Dermis blood vessel endothelial cell (primary cell): ENCODE measurements at places on chromosomes 6 and 20.
A peak's percentile ranks its signal among the peaks of the same experiment; 100 is the strongest.

DNA sequence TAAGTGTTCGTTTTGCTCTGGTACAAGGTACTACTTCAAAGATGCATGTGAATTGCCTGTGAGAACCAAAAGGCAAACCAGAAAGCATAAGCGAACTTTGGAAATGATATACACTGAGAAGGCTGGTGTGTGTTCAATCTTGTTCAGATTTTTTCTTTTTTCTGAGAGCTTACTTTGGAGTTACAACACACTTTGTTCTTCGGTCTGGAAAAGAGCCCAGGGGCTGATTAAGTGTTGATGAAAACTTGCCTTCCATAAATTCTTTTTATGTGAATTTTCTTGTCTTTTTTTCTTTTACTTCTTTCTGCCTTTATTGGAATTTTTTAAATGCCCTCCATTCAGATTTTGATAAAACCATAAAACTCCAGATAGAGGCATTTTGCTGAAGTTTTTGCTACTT lies 395.1 kb upstream of the SASH1 start:
- DNase-seq, result no peak

DNA sequence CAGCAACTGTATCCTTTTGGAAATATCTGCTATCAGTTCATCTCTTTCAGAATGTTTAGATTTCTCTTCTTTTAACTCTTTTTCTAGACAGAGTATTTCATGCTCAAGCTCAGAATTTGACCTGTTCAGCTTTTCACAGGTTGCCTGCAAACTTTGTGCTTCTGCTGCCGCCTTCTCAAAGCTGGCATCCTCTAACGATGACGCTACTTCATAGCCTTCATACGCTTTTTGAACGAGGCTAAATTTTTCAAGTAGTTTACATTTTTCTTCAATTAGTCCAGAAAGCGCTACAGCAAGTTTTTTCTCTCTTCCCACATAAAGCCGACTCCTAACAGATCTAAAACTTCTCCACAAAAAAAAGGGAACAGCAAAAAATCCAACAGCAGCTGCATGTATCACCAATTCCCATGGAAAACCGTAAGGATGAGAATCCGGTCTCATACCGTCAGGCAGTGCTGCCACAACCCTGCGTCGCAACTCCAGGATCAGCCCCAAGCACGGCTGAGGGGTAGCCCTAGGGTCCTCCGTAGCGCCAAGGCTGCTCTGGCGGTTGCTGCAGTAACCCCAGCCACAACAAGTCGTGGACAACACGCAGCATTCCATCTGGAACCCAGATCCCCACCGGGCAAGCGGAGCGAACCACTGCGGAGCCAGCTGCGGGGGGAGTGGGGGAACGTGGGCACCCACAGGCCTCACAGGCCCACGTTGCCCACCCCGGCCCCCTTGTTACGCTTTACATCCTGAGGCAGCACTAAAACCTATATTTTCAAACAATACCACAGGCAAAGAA lies 30.6 kb downstream of the DACT2 start:
- DNase-seq, result no peak

- no peak for DNase-seq
These were observed 201.7 kb upstream of the RREB1 start for GRCh38 chr6:6905961-6906518.

DNA sequence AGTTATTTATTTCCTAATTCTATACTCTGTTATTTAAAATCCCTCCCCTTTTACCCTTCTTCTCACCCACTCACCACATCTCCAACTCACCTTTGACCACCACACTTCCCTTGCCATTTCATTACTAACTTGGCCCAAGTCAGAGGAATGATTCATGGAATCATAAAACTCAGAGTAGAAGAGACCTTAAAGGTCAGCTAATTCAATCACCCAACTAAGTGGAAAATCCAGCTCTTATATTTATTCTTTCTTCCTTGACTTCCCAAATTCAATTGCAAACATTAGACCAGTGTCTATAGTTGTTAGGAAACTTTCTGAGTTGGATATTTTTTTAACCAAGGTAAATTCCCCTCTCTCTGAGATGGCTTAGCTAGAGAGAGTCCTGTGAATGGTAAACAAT lies 26.5 kb upstream of the HEY2 start:
- no peak for DNase-seq

- no peak for DNase-seq
These were observed 296.5 kb upstream of the SLC35B3 start for GRCh38 chr6:8731874-8732273.

- DNase-seq, result no peak
These were observed 62.6 kb upstream of the SIRPA start for GRCh38 chr20:1832634-1833033.

GRCh38 chr6:76615395-76615794 lies 542.9 kb upstream of the IMPG1 start:
- no peak for DNase-seq

- peak; percentile 90 for DNase-seq
These were observed 95.9 kb downstream of the NFATC2 start for GRCh38 chr20:51446656-51447055.

DNA sequence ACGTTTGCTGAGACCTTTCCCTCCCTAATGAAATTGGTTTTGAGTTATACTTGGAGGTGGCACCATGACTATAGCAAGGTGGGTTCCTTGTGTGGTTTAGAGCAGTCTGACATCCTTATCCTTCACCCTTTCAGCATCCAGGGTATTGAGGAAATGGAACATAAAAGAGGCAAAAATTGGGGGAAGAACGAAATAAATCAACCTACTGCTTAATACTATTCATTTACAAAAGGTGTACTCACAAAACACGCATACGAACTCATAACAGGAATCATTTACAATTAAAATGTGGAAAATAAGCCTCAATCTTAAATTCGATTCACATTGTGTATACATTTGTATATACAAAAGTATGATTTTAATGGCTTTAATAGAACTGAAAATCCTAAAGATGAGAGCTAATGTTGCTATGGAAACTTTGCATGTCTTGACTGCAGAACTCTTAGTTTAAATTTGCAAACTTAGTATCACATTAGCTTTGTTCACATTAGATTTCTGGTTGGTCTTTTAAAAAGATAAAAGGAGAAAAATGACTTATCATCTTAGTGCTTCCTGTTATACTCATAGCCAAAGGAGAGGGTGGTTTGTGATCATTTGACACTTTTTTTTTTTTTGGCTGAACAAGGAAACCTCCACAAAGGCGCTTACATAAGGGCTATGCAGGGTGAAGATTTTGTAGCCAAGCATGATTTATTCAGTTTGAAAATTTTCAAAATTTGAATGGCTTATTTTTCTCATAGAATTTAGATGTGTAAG lies 76.1 kb upstream of the ATXN1 start:
- DNase-seq, result no peak

DNA sequence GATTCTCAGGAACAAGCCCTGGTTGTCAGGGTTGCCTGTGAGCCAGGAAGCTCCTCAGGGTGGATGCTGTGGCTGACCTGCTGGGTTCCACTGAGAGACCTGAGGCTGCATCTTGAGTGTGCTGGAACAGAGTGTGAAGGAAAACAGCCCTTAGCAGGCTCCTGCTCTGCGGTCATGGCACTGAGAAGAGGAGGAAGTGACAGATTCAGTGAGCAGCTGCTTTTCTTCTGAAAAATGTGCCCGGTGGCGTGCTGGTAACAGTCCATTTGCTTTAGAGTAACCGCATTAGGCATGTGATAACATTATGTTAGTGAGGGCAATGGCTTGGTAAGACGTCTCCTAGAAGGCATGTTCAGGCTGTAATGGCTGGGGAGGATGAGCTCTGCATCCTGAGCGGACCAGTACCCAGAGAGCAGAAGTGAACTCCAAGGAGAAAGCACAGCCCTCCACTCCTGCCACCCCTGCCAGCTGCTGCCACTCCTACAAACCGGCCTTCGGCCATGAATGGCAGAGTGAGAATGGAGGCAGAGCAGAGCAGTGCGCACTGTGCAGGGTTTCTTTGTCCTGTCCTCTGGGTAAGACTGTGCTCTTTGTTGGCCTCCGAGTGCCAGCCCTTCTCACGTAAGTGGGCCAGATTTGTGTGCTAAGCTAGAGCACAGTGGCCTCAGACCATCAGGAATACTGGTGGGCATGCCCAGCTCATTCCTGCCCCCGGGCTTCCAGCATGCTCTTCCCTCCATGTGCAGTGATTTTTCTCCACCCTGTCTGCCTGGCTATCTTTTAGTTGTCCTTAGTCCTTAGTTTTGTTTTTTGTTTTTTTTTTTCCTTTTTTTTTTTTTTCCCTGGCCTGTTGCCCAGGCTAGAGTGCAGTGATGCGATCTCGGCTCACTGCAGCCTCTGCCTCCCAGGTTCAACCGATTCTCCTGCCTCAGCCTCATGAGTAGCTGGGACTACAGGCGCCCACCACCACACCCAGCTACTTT lies 98.1 kb upstream of the VSTM2L start:
- DNase-seq, result no peak

DNA sequence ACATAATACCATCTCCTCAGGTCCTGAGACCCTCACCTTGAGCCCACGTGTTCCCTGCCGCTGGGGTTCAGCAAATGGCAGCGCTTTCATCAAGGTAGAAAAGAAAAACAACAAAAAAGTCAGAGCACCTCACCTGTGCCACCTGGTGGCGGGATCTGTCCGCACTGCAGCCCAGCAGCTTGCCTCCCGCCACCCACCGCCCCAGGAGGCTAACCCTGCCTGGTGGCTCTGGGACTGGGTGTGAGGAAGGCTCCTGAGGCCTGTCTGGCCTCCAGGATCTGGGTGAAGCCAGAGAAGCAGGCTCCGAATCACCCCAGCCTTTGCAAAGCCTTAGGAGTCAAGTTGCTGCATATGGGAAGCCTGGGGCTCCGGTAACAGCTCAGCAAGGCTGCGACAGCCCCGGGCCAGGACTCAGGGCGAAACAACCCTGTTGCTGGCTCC lies 270.8 kb downstream of the BMP7 start:
- DNase-seq, result peak; percentile 19

DNA sequence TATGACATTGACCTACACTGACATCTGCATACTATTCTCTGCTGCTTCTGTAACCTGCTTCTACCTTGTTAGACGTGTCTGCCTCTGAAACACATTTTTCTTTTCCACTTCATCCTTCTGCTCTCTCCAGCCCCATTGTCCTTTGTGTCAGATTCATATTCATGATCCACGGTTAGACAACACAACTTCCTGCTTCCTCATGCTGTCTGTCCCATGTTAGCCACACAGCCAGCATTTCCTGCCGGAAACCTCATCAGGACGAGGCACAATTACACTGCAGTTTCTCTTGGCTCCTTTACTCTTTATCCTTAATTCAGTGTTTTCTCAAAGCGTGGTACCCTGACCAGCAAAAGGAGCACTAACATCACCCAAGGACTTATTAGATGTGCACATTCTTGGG lies 150.2 kb downstream of the TBC1D7 start:
- DNase-seq, result peak; percentile 31

DNA sequence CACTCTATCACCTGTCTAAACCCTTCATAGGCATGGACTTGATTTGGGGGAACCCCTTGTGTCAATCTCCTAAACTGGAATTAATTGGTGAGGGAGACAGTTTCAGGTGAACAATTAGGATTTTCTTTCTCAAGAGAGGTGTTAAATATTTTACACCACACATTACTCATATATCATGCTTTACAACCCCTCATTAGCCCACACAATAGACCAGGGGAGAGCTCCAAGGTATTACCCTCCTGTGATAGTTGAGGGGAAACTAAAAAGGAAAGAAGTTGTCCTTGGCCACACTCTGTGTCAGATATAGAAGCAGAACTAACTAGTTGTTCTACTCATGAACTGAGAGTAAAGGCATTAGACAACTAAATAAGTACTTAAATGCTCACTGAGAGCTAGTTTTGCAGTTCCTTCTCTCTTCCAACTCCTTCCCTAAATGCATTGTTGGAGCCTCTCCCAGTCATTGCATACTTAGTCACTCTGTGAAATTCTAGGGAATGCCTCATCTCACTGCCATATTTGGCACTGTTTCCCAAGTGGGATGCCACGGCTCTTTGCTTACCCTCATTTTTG lies 183.7 kb upstream of the CEP162 start:
- DNase-seq, result no peak

DNA sequence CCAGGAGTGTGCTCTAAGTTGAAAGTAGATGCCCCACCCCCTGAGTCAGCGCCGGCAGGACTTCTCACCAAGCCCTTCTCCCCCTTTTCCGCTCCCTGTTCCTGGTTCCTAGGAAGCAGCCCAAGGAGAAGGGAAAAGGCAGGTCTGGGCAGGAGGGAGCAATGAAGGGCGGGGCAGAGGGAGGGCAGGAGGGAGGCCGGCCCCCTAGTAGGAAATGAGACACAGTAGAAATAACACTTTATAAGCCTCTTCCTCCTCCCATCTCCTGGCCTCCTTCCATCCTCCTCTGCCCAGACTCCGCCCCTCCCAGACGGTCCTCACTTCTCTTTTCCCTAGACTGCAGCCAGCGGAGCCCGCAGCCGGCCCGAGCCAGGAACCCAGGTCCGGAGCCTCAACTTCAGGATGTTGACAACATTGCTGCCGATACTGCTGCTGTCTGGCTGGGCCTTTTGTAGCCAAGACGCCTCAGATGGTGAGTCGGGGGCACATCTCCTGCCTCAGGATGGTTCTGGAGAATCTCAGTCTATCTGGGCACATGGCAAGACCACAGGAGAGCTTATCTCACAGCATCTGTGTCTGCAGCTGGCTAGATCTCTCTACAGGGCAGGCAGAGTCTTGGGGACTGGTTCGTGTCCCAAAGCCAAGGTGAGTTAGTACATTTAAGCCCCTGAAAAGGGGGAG lies at the start of gene PROCR:
Gene PROCR (plus strand): TSS at position 320 of the 681 bp plus-strand sequence. CDS start 83 bp downstream, at position 403.
- DNase-seq, result peak; percentile 89

DNA sequence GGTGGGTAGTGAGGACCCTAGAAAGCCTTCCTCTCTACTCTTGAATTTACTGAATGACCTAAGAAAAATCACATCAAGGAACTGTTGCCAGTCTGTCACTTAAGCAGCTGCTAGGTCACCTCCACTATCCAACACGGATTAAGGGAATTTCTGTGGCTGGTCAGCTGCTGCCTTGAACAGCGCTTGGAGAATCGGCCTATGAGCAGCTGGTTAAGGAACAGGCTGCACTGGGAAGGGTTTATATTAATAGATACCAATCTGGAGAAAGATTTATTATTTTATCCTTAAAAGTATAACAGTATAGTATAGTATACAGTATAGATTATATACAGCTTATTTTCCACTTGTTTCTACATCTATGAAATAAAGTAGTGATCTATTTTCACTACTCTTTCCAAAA lies 6.5 kb downstream of the PTPRK start:
- DNase-seq, result no peak

GRCh38 chr6:37965964-37966676 lies 146.6 kb downstream of the ZFAND3 start:
- peak; percentile 53 for DNase-seq

GRCh38 chr20:43925801-43926200 lies 11.1 kb downstream of the TOX2 start:
- DNase-seq, result peak; percentile 50

- DNase-seq, result no peak
These were observed 24.7 kb downstream of the MOCS3 start for GRCh38 chr20:50983321-50983720.

DNA sequence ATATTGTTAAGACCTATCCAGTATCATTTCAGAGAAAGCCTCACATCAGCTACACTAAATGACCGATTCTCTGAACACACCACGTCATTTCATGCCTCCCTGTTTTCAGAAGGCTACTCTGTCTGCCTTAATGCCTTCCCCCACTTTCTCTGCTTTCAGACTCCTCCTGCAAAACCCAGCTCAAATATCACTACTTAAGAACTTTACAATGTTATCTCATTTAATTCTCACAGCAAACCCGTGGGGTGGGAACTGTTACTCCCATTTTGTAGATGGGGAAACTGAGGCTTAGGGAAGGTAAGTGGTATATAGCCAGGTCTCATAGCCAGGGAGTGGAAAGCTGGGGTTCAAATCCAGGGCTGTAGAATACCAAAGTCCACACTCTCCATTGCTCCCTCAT lies 2.8 kb downstream of the CYP24A1 start:
- DNase-seq, result no peak
